ENCODE measurements at places on chromosomes 1 and 21. TPM values are rescaled to one million over a fixed set of nuclear protein-coding genes. Genes with fewer than 3 reads are reported as not detected.

The SNX7 gene
- 15.3 TPM for total RNA-seq

The SIM2 gene
- total RNA-seq = 14.8 TPM

The MMP23B gene
- total RNA-seq = 6.8 TPM

The RAB7B gene
- total RNA-seq = 0.82 TPM

The RIMS3 gene
- 4.2 TPM for total RNA-seq

The KCNJ9 gene
- total RNA-seq = not detected

DNA sequence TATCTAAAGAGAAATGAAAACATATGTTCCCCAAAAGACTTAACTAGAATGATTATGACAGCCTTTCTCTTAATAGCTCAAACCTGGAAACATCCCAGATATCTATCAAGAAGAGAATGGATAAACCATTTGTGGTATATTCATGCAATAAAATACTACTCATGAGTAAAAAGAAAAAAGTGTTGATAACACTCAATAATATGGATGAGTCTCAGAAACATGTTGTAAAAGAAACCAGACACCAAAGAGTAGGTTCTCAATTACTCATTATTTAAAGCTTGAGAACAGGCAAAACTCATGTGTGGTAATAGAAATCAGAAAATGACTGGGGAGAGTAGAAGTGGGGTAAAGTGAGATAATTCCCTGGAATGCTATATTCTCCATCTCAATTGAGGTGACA lies 154.1 kb downstream of the PHTF1 start:
- DNase-seq = no peak

DNA sequence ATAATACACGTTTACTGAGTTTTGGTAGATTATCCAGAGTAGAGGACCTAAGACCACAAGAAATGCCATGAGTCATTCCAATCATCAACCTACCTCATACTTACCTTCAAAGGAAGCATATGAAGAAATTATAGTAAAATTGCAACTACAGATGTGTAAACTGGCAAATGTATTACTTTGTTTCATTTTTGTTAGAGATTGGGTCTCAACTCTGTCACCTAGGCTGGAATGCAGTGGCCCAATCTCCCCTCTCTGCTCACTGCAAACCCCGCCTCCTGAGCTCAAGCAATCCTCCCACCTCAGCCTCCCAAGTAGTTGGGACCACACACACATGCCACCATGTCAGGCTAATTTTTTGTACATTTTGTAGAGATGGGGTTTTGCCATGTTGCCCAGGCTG lies 5.2 kb downstream of the TMCO1 start:
- DNase-seq = no peak

GRCh38 chr1:33864460-33865389 lies 846 bp downstream of the HMGB4 start:
- no peak for DNase-seq

GRCh38 chr1:211377539-211378450 lies 51.2 kb downstream of the TRAF5 start:
- no peak for DNase-seq

DNA sequence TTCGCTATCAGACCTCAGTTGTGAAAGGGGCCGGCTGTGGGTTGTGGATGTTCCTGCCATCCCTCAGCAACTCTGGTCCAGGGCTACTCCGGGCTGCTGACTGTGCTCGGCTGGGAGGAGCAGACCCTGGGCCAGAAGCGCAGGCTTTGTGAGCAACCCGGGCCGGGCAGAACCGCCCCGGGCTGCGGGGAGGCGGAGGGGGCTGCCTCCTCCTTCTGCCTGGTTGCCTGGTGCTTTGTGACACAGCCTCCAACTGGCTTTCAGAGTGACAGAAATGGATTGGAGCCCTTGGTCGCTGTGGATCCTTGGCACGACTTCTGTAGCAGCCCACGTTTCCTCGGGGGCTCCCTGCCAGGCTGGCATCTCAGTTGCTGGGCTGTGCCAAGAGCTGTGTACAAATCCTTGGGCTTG lies 10.0 kb downstream of the DRAXIN start:
- DNase-seq = no peak

DNA sequence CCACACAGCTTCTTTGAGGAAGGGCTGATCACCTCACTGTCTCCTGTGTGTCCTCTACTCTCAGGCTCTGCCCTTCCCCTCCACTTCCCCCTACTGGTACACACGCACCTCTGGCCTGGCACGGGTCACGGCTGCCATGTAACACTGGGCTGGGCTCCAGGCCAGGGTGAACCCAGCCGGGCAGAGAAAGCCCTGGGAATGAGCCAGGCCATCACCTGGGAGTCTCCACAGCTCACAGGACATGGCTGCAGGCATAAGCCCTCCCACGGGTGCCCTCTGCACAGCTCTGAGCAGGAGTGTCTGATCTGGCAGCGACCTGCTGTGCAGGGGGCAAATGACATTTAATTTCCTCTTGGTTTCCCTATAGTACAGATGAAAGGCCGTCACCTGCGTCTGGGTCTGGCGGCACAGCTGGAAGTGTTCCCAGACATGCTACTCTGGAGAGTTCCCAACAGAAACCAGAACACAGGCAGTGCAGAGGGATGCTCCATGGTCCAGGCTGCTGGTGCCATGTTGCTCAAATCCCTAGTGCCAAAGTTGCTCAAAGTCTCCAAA lies 61.2 kb downstream of the ERI3 start:
- no peak for DNase-seq

GRCh38 chr1:57820356-57821095 lies 396.7 kb upstream of the DAB1 start:
- DNase-seq = no peak

- DNase-seq = no peak
Measured at GRCh38 chr1:65820983-65821382, 28.3 kb downstream of the PDE4B start.

- DNase-seq = no peak
Measured at GRCh38 chr1:19198820-19199219, 11.2 kb downstream of the UBR4 start.

DNA sequence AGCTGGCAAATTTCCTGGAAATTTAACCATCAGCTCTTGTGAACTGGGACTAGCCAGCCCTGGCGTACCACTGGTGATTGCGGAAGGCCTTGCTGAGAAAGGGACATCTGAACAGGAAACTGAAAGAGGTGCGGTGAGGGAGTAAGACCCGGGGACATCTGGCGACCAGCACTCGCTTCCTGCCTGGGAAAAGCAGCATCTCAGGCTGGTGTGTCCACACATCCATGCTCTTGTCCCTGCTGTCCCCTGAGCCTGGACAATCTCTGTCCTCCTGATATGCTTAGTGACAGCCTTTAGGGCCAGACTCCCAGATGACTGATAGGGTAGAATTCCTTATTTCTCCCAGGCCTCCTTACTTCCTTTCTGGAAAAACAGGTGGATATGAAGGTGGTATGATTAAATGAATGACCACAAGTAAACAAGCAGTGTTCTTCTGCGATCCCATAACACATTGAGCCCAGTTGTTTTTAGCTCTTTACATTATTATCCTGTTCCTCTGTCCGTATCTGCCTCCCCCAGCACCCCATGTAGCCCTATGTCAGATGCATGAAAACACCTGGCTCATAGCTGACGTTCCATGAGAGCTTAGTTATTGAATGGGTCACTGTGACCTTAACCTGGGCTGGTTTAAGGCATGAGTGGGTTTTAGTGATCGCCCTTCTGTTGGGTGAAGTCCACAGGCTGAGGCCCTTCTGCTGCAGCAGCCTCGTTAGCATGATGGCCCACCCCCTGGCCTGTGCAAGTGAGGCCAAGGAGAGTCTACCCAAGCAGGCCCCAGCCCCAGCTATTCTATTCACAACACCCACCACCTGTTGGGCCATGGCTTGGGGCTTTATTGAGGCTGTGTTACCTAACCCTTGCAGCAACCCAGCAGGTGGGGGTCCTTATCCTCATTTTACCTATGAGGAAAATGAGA lies 76.1 kb upstream of the GADD45A start:
- DNase-seq = no peak

DNA sequence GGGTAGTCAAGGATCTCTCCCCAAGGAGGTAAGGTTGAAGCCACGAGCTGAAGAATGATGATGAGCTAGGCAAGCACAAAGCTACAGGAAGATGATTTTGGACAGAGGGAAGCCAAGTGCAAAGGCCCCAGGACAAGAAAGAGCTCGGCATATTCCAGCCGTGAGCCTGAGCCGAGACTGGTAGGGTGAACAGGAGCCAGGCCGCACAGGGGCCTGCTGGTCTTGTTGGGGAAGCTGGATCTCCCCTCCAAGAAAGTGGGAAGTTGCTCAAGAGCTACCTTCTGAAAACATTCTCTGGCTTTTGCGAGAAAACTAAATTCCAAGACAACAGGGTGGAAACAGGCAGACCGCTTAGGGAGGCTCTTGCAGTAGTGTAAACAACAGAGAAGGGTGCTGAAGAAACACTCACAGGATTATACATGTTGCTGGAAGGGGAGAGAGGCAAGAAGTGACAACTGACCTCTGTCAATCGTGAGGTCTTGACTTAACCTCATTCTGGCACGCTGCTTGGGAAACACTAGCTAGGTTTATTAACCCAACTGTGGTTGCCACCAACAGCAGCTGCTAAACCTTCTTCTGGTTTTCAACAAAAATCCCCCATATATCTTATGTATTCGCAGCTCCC lies 625.2 kb downstream of the SMYD3 start:
- no peak for DNase-seq

DNA sequence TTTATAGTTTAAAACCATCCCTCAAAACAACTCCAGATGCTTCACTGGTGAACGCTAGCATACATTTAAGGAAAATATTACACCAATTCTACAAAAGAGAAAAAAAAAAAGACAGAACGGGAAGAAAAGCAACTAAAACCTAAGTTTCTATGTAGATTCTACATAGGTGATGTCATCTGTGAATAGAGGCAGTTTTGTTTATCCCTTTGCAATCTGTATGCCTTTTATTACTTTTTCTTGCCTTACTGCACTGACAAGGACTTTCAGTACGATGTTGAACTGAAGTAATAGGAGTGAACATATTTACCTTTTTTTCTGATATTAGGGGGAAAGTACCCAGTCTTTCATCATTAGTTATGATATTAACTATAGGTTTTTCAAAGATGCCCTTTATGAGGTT lies 101.7 kb upstream of the HAO2 start:
- no peak for DNase-seq

Measured in type B pancreatic cell (in vitro differentiated cells).